ENCODE measurements at places on chromosomes 11 and 22. TPM values are rescaled to one million over a fixed set of nuclear protein-coding genes. Genes with fewer than 3 reads are reported as not detected.

GRCh38 chr22:46043816-46044620 lies 67.1 kb upstream of the WNT7B start:
- DNase-seq, result peak; percentile 54

DNA sequence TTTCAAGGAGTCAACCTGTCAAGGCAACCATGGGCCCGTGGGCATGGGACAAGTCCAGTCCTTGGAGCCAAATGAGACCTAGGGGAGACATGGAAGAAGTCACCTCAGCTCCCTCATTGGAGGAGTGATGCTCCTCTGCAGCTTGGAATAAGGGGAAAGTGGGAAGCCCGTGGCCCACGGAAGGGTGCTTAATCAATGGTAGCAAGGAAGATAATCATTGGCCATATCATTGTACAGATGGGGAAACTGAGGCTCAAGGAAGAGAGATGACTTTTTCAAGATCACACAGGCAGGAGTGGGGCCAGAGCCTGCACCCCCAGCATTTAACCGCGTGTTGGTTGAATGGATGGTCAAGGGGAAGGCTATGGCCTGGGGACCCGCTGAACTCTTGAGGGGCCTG lies 133.0 kb downstream of the OSBP2 start:
- DNase-seq, result no peak

The UBQLN3 gene
- total RNA-seq, result 1.3 TPM

GRCh38 chr22:50581950-50582492 lies 628 bp downstream of the CHKB start:
- DNase-seq, result no peak

- no peak for DNase-seq
Measured at GRCh38 chr11:5580577-5580976, at the start of gene OR52B6. Gene OR52B6, plus strand, starts transcription at chr11:5580877. Its CDS starts 0 bp downstream, at chr11:5580877.

GRCh38 chr22:26781596-26781995 lies 124.2 kb downstream of the MIAT start:
- DNase-seq, result no peak

- no peak for DNase-seq
Measured at GRCh38 chr11:39690856-39691255, 1768.6 kb downstream of the LRRC4C start.

DNA sequence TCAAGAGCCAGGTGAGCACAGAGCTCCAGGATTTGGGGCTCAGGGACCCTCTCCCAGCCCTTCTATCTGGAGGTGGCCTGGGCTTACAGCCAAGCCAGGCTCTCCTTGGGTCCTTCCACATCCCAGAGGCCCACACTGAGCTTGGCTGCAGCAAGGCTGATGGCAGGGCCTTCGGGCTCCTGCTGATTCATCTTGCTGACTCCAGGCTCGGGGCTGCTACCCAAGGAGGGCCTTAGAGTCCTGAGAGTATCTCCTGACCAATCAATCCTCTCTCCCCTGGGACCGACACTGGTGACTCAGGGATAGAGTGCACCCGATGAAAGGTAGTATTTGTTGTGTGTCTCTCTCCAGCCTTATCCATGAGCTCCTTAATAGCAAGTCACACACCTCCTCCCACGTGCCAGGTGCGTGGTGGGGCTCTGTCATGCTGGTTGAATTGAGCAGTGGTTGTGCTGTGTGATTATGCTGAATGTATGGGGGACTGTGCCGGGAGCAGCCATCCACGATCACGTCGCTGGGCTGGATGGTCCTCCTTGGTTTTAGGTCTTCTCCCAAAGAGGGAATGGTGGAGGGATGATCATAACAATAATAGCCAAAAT lies 62.3 kb downstream of the GRIK4 start:
- no peak for DNase-seq

- no peak for DNase-seq
Measured at GRCh38 chr22:42069801-42070516, 653 bp downstream of the NAGA start.

- no peak for DNase-seq
Measured at GRCh38 chr11:18684267-18684666, 14.3 kb upstream of the TMEM86A start.

DNA sequence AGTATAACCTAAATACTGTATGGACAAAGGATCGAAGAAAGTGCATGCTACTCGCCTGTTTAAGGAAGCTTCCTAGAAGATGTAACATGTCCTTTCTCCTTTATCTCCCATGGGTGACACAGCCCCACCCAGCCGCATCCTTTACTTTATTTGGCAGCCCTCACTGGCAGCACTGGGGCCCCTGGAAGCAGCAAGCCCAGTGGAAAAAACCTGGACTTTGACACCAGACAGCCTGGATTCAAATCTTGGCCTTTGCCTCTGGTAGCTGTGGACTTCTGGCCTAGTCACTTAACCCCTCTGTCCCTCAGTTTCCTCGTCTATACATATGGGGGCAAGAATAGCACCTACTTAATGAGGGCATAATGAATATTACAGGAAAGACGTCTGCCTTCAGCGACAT lies 67.1 kb downstream of the MYEOV start:
- no peak for DNase-seq

The TESMIN gene
- 1.6 TPM for total RNA-seq

The MCHR1 gene
- total RNA-seq, result not detected

GRCh38 chr11:8838248-8838647 lies 72.7 kb upstream of the AKIP1 start:
- no peak for DNase-seq

DNA sequence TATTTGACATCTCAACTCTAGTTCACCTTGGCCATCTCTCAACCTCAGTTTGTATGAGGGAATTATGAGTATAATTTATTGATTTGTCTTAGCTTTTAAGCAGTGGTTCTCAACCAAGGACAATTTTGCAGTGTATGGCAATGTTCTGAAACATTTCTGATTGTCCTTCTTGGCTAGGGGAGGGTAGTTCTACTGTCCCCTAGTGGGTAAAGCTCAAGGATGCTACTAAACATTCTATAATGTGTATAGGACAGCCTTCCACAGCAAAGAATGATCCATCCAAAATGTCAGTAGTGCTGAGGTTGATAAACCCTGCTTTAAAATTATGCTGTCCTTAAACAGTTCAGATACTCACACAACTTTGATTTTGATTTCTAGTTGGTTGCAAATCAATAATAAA lies 78.1 kb upstream of the ALKBH3 start:
- no peak for DNase-seq

The RIC3 gene
- total RNA-seq, result 40.0 TPM

The KRTAP5-10 gene
- not detected for total RNA-seq

GRCh38 chr11:70737816-70738630 lies 339.7 kb downstream of the CTTN start:
- no peak for DNase-seq

- DNase-seq, result peak; percentile 19
Measured at GRCh38 chr11:113991170-113991569, 16.3 kb downstream of the HTR3A start.

DNA sequence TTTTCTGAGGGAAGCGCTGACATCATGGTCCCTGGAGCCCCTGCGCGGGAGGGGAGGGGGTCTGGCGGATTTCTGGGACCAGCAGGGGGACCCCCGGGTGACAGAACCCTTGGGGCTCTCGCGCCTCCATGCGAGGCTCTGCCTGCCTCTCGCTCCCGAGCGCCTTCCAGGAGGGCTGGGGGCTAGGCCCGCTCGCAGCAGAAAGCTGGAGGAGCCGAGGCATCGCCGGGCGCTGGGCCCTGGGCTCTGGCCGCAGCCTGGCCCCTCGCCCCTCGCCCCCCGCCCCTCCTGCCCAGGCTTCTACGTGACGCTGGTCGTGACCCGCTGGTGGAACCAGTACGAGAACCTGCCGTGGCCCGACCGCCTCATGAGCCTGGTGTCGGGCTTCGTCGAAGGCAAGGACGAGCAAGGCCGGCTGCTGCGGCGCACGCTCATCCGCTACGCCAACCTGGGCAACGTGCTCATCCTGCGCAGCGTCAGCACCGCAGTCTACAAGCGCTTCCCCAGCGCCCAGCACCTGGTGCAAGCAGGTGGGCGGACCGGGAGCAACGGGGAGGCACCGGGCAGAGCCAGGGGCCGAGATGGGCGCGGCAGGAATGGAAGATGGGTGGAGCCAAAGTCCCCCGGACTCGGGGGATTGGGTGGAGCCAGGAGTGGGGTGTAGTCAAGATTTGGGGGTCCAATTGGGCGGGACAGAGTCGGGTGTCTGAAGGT lies 5.4 kb downstream of the BEST1 start:
- DNase-seq, result no peak

DNA sequence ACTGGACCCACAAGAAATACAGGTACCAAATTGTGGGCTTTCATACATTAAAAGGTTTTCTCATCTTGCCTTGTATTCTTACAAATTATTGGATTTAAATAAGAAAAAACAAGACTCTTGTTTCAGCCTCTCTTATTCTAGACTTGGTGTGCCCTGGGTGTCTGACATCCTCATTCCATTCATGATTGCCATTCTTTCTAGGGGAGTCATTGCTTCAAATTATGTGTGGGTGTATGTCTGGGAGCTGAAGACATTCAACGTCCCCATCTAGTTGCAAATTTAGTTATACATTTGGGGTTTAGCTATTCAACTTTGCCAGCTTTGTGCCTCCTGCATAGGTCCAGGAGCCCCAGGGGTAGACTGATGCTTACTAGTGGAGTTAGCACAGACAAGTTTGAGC lies 18.1 kb downstream of the MAML2 start:
- no peak for DNase-seq

The PAMR1 gene
- 3.6 TPM for total RNA-seq

GRCh38 chr11:10505278-10506007 lies 35.5 kb downstream of the RNF141 start:
- DNase-seq, result no peak

DNA sequence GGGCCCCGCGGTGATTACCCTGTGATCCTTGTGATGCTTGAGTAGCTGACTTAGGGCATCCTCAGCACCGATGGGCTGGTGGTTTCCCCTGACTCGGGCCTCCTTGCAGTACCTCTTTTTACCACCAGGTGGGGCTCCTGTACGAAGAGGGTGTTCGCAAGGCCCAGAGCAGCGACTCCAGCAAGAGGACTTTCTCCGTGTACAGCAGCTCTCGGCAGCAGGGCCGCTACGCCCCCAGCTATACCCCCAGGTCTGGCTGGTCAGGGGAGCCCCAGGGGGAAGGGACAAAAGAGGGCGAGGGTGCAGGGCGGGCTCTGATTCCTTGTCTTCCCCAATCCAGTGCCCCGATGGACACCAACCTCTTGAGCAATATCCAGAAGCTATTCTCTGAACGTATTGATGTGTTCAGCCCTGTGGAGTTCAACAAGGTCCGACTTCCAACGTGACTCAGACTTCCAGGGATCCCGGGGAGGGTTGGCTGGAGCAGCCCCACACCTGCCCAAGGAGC lies 1.3 kb upstream of the TM7SF2 start:
- DNase-seq, result peak; percentile 88

DNA sequence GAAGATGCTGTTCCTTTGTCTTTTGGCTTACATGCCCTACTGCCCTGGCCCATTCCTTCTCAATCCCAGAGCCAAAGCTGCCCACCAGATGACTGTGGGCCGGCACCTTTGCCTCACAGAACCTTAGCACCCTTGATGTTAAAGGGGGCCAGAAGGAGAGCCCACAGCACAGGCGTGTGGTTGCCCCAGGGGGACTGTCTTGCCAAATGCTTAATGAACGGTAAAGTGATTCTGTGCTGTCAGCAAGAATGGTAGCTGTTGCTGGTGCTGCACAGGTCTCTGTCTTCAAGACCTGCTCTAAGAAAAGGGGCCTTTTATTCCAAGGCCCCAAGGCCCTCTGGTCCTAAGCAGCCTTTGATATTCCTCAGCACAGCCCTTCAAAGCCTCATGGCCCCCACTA lies 113.3 kb downstream of the MORC2 start:
- DNase-seq, result no peak

The OR8A1 gene
- total RNA-seq, result not detected

The OR2D2 gene
- total RNA-seq, result not detected

The NNMT gene
- 276 TPM for total RNA-seq

- no peak for DNase-seq
Measured at GRCh38 chr11:56196705-56197104, 20.3 kb downstream of the OR5J2 start.

DNA sequence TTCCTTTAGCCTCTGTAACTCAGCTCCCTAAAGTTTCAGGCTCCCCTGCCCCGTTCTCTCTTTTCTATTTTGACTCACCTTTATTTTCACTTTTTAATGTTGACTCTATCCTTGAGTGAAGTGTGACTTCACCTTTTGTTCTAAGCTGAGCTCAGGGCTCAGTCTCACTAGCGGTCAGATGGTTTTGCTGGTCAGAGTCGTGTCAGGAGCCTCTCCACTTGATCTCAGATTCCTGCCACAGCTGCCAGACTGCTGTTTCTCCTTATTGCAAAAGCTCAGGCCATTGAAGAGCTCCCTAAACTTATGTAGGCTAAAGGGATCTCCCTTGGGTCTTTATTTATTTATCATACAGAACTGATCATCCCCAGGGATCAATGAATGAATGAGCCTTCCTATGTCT lies 13.7 kb upstream of the POU2AF2 start:
- DNase-seq, result no peak

DNA sequence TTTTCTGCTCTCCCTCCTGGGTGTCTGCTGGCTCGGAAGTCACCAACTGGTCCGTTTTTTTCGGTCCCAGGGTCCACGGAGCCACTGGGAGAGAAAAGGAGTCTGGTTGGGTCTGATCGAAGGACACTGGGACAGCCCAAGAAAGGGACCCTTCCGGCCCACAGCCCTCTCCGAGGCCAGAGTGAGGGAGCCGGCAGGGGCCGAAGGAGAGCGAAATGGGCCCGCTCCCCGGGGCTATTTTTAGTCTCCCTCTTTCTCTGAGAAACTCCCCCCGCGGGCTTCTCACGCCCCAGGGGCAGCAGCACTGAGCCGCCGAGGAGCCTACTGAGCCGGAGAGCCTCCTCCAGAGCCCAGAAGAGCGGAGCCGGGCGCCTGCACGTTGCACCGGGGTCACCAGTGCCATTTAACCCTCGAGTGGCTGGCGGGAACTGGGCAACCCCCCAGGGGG lies 1.9 kb downstream of the ESAM start:
- no peak for DNase-seq

DNA sequence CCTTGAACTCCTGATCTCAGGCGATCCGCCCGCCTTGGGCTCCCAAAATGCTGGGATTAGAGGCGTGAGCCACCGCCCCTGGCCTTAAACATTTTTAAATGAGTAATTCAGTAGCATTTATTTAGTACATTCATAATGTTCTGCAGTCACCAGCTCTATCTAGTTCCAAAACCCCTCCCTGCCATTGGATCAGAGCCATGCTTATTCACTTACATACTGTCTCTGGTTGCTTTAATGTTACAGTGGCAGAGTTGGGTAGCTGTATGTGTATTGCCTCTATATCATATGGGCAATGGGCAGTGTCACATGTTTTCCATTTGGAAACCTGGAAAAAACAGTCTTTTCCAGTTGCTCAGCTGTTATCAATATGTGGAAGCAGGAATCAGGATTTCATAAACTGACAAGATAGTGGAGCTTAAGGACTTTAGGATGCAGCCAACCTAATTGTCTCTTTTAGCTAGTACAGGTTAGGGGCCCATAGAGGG lies 10.5 kb downstream of the COA4 start:
- DNase-seq, result no peak
